ENCODE measurements at places on chromosomes 3 and 15. TPM values are rescaled to one million over a fixed set of nuclear protein-coding genes. Genes with fewer than 3 reads are reported as not detected.

DNA sequence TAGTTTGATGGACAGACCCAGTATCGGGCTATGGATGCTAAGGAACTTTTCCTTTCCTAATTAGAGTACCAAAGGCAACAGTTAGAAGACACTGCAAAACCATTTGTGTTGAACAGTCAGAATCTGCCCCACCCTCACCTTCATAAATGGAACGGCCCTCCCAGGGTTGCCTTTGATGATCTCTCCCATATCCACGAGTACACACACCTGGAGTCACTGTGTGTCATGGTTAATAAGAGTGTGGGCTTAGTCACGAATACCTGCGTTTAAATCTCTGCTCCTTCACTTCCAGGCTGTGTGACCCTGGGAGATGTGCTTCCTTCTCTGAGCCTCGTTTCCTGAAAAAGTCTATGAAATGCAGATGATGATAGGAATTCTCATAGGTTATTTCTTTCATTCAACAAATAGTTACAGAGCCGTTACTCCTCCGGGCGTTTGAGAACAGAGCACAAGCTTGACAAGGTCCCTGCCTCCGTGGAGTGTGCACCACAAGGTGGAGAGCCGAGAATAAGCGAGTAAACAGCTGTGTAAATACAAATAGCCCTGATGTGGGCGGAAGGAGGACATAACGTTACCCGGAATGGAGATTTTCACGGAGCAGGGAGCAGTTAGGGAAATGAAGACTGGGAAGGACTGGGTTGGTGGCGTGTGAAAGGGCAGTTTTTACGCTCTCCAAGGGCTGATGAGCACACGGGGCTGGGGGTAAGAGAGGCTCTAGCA lies 6.7 kb downstream of the SLC51A start:
- no peak for DNase-seq

Gene OR5H14
- not detected for polyA plus RNA-seq

DNA sequence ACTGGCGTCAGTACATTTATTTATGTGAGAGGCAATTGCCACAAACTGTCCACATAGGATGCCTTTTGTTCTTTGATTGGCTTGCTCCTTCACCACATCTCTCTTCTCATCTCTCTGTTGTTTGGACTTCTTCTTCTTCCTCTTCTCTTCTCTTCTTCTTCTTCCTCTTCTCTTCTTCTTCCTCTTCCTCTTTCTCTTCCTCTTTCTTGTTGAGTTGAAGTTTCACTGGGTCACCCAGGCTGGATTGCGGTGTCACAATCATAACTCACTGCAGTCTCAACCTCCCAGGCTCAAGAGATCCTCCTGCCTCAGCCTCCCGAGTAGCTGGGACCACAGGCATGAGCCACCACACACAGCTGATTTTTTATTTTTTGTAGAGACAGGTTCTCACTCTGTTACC lies 67.7 kb upstream of the GSK3B start:
- DNase-seq = no peak

Gene HEG1
- polyA plus RNA-seq = 18.0 TPM
